ENCODE measurements at places on chromosomes 16 and 17.

- DNase-seq = no peak
These were observed 6.6 kb downstream of the CAPN15 start for GRCh38 chr16:534135-534534.

DNA sequence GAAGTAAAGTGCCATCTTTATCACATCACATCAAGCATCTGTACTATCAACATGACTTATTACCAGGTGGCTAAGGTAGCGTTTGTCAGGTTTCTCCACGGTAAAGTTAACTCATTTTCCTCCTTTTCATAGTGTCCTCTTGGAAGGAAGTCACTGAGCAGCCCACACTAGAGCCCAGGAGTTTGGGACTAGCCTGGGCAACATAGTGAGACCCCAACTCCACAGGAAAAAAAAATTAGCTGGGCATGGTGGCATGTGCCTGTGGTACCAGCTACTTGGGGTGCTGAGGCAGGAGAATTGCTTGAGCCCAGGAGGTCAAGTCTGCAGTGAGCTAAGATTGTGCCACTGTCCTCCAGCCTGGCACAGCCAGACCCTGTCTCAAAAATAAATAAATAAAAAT, 12.9 kb downstream of the CHD9 start:
- DNase-seq = no peak

DNA sequence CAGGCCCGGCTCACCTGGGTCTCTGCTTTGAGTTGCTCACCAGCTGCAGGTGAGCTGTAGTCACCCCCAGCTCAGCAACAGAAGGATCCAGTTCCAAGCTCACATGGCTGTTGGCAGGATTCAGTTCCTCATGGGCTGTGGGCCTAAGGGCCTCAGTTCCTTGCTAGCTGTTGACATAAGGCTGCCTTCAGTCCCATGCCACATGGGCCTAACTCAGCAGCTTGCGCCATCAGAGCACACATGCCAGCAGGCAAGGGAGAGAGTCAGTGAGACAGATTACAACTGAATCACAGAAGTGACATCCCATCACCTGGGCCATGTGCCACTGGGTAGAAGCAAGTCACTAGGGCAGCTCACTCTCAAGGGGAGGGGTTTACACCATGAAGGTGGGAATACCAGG, 24.7 kb downstream of the PSMD7 start:
- no peak for DNase-seq

- DNase-seq = peak; percentile 19
These were observed 832 bp upstream of the SRRM2 start for GRCh38 chr16:2751577-2752034.

GRCh38 chr16:65178151-65178550, 56.3 kb upstream of the CDH11 start:
- no peak for DNase-seq

- no peak for DNase-seq
These were observed 795 bp downstream of the KCTD13 start for GRCh38 chr16:29925105-29925756.

DNA sequence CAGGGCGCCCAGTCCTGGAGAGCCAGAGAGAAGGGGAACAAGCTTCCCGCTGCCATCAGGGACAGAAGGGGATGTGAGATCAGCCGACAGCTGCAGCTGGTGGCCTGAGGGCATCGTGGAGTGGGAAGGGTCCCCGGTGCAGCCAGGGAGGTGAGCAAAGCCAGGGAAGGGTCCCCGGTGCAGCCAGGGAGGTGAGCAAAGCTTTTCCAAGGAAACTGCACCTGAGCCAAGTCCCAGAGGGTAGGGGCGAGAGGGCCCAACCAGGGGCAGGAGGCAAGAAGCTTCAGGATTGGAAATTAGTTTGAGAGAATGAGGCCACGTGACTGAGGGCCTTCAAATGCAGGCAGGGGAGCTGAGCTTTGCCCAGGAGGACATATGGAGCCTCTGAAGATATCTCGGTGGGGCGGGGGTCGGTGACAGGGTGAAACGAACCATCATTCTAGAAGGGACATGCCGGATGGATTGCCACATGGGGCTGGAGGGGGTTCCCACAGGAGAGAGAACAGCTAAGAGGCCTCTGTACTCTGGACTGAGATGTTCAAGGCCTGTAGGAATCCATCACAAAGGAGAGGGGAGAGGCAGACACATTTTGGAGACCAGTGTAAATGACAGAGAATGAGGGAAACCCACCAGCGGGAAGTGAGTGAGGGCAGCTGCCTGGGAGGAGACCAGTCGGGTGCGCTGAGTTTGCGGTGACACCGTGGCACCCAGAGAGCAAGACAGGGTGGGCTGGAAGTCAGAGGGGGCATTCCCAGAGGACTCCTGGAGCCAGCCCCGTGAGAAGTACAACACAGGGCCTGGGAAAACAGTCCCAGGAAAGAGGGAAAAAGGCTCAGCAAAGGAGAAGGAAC, 31.4 kb upstream of the RPH3AL start:
- no peak for DNase-seq

- no peak for DNase-seq
These were observed 44.7 kb downstream of the SKAP1 start for GRCh38 chr17:48385319-48385718.

DNA sequence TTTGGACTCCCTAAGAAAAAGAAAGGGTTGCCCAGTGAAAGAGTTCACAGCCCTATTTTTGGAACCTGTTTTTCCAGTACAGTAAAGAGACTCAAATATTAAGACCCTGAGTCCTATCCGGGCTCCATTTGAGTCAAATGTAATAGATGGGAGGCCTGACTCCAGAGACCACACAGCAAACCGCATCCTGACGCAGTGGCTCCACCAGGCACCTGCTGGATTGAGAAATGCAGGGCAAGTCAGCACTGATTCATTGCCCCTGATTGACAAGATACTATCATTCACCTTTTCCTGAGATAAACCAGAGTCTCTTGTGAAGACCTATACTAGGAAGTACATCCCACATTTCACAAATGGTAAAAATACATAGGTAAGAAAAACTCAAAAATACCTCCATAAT, 715.7 kb upstream of the SOX9 start:
- DNase-seq = no peak

DNA sequence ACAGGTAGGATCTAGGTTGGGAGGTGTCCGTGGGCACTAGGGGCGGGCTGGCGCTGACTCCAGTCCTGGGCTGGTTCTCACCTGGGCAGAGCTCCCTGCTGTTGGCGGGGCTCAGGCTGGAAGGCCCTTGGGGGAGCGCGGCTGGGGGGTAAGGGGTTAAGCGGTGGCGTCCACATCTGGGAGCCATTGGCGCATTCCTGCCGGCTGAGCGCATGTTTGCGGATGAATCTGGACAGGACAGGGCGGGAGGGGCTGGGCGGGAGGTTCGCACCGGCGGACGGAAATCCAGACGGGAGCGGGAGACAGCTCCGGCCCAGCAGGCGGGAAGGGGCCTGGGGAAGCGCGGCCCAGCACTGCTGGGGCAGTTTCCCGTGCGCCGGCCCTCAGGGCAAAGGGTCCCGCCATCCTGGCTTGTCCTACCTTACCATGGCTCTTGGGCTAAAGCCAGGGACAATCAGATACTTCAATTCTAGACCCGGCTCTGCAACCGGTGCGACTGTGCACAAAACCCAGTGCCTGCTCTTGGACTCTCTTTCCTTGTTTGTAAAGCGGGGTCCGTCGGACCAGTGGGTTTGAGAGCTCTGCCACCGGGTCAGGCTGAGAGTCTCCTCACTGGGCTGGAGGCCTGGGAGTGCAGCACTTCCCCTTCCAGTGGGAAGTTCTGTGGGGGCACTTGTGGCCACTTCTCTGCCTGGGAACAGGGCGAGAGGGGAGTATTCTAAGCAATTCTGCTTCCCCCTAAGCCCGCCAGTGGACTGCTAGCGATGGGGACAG, 7.8 kb downstream of the RARA start:
- DNase-seq = no peak

DNA sequence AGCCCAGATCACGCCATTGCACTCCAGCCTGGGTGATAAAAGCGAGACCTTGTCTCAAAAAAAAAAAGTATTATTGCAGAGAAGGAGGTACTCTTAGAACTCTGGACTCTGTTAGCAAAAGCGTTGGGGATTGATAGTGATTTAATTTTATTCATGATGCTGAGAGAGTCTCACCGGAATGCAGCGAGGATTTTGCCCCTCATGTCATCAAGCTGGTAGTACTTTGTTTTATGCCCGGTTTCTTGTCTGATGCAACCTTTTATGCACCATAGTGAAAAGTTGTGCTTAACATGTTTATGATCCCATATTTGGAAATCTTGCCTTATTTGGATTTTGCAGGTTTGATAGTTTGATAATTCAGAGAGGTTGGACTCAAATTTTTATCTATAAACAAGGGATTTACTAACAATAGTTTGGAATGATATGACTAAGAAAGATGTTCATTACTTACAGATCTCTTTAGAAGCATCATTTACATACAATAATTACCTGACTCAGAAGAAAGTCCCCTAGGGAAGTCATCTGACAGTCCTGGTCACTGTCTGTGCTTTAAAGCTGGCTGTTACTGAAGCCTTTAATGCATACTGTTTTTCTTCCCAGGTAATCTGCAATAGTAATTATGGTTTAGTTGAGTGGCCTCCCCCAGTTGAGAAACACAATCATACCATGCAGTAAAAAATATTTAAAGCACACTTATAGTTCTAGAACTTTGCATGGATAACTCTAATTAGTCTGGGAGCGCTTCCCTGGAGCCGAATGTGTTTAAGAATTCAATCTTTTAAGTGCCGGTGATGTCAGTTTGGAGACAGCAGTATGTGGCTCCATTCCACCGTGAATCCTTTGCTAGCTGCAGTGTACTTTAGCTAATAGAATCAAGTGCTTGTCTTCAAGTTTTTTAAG, 120.9 kb downstream of the PRKCA start:
- no peak for DNase-seq

DNA sequence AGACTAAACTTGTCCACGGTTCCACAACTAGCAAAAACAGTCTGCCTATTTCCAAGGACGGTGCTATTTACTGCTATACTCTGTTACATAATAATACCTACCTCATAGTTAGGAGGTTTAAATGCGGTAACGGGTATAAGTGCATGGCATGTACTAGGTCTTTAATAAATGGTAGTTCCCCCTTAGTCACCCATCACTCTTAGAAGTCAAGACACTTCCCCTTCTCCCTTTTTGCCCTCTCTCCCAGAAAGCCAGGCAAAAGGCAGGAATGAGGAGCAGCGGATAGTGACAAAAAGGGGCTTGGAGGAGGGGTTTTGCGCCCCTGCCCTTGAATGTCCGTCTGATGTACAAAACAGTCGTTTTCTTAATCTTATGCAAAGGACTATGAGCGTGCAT, 1.1 kb upstream of the LSM12 start:
- no peak for DNase-seq

- no peak for DNase-seq
These were observed 76.2 kb upstream of the CDC42EP4 start for GRCh38 chr17:73387746-73388577.

GRCh38 chr16:85746460-85747215, 4.3 kb downstream of the C16orf74 start:
- DNase-seq = no peak

- DNase-seq = no peak
These were observed 10.9 kb upstream of the CACNG4 start for GRCh38 chr17:66953630-66954020.

GRCh38 chr17:65158041-65158440, 20.9 kb downstream of the RGS9 start:
- no peak for DNase-seq

- no peak for DNase-seq
These were observed 200.3 kb downstream of the MSI2 start for GRCh38 chr17:57456622-57457021.

DNA sequence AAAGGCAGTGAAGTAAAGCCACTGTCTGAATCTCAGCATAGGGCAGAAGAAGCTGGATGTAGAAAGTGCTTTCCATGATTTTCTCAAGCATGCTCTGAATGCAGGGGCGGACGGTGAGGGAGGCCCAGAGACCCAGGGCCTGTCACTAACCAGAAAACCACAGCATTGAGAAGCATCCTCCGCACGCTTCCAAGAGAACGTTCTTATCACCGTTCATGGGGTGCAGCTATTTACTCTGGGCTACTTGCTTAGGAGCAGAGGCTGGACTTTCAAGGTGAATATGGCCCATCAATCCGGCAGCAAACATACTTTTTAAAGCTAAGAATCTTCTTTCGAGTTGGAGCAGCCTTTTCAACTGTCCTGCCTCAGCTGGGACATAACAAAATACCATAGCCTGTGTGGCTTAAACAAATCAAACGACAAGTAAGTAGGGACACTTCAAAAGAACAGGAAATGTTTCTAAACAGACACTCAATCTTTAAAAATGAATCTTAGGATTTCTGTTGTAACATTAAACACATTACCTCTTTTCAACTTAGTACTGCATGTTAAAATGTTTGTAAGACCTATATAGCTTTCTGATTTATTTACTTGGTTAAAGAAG, 46.5 kb upstream of the CDRT4 start:
- no peak for DNase-seq

- no peak for DNase-seq
These were observed 2.2 kb upstream of the PDPK1 start for GRCh38 chr16:2535625-2536013.

DNA sequence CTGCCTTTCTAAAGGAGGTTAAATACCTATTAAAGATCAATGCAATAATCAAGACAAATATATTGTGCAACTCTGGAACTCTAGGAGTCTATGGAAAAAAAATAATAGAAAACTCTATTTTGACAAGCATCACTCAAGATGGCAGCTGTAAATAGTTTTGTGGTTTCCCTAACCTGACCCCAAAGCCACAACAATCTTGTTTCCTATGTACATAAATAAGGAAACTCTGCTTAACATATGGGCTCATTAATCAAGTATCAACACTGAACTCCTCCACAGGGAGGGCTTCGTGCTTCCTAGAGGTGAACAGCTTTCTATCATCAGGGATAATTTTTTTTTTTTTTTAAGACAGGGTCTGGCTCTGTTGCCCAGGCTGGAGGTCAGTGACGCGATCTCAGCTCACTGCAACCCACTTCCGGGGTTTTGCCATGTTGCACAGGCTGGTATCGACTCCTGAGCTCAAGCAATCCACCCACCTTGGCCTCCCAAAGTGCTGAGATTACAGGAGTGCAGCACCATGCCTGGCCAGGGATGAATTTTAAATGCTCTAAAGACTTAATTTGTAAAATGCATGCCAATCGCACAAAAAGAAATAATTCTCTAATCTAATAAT, 42.5 kb downstream of the ARHGAP17 start:
- no peak for DNase-seq

GRCh38 chr16:7321661-7322060, 11.0 kb upstream of the RBFOX1 start:
- no peak for DNase-seq

GRCh38 chr17:52827526-52827925, 669.0 kb upstream of the CA10 start:
- DNase-seq = no peak

- DNase-seq = no peak
These were observed 1.6 kb downstream of the HOXB2 start for GRCh38 chr17:48543107-48543853.

DNA sequence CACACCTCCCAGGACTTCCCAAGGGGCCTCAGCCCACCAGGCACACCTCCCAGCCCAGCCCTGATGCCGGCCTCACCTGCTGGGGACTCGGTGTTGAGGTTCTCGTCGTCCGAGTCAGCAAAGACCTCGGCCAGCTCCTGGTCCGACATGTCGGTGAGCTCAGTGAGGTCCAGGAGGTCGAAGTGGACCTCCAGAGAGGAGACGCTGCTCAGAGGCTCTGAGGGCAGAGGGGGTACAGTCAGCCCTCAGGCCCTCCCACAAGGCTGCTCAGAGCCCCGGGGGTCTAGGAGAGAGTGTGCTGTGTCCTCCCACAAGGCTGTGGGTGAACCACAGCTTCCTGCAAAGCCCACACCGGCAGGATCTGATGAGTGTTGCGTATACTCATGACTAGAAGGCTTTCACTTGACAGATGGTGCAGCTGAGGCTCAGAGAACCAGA, 10.5 kb downstream of the DBNDD1 start:
- DNase-seq = no peak
